ENCODE measurements at places on chromosomes 13 and 19.

DNA sequence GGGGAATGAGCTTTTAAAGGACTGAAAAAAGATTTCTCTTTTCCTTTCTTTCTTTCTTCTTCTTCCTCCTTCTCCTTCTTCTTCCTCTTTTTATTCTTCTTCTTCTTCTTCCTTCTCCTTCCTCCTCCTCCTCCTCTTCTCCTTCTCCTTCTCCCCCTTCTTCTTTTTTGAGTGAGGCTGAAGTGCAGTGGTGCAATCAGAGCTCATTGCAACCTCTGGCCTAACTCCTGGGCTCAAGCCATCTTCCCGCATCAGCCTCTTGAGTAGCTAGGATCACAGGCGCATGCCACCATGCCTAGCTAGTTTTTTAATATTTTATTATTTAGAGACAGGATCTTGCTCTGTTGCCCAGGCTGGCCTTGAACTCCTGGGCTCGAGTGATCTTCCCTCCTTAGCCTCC, 120.9 kb upstream of the KL start:
- no peak for DNase-seq

- peak; percentile 93 for DNase-seq
Observed at GRCh38 chr19:31214086-31214485, 135.2 kb downstream of the TSHZ3 start.

GRCh38 chr19:28956961-28957360, 256.0 kb downstream of the UQCRFS1 start:
- no peak for DNase-seq

DNA sequence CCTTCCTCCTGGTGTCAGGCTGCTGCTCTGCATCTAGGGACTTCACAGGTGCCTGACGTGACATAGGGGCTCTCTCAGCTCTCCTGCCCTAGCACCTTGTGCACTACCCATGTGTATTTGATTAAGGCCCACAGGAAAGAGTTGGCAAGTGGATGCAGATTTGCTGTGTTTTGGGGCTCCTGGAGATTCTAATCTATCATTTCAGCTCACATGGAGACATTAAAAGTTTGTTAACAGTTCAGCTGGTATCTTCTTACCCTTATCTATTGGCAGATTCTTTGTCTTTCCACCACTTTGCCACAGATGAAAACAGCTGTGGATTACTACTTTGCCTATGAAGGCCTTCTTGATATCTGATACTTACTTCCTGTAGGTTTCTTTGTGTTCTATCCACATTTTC, 41.9 kb downstream of the WASF3 start:
- no peak for DNase-seq

DNA sequence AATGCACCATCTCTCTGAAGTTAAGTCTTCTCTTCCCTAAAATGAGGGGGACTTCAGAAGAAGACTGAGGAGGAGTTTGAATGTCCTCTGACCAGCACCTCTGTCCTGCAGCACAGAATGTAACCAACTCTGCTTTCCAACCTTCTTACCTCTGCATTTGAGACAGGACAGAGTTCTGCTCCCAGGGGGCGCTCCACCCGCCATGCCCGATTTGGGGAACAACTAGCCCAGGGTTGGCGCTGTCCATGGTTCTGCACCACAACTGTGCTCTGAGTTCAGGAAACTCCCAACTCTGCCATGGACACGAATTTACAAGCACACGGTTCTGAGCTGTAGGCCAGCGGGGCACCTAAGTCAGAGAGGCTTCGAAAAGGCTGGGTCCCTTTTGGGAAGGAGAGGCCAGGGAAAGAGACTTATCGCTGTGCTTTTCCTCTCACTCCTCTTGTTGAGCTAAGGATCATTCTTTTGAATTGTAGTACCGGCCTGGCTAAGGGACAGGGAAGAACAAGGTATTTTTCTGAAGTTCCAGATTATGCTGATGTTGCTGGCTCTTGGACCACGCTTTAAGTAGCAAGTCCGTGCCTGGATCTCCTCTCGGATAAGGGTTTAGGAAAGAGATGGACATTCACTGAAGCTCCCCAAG, 22.2 kb downstream of the SIGLEC5 start:
- DNase-seq = peak; percentile 58

GRCh38 chr13:67408798-67409197, 178.7 kb upstream of the PCDH9 start:
- no peak for DNase-seq

- DNase-seq = no peak
Observed at GRCh38 chr19:48629599-48630295, 7.4 kb downstream of the DBP start.

DNA sequence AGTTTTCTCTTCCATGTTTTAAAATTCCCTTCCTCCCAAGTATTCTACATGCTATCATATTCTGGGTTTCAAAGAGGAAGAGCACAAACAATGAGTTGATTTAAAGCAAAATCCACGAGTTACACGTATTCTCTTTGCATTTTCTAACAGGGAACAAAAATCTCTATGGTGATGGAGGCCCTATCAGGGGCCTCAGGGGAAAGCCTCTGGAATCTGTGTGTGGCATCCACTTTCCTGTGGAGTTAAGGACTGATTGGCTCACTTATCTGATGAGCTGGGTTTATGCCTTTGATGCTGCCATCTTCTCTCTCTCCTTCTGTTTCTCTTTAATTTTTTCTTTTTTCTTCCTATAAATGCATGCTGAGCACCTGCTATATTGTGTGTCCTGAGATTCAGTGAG, 14.8 kb downstream of the OLFM4 start:
- no peak for DNase-seq

DNA sequence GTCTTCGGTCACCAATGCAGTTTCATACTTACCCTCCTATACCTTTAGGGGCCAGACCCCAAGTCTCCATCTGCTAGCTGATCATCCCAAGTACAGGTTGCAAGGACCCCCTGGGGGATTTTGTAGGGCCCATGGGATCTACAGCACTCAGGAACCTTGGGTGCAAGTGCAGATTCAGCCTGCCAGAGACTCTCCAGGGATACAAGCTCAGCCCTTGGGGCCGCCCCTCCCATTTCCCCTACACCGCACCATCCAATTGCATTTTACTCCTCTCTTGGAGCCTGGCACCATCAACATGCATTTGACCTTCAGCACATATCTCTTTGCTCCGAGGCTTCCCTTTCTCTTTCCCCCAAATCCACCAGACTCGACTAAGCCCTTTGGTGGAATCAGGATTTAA, 154.7 kb upstream of the ZNF536 start:
- no peak for DNase-seq

- no peak for DNase-seq
Observed at GRCh38 chr19:38921420-38922274, 8.9 kb downstream of the SARS2 start.

DNA sequence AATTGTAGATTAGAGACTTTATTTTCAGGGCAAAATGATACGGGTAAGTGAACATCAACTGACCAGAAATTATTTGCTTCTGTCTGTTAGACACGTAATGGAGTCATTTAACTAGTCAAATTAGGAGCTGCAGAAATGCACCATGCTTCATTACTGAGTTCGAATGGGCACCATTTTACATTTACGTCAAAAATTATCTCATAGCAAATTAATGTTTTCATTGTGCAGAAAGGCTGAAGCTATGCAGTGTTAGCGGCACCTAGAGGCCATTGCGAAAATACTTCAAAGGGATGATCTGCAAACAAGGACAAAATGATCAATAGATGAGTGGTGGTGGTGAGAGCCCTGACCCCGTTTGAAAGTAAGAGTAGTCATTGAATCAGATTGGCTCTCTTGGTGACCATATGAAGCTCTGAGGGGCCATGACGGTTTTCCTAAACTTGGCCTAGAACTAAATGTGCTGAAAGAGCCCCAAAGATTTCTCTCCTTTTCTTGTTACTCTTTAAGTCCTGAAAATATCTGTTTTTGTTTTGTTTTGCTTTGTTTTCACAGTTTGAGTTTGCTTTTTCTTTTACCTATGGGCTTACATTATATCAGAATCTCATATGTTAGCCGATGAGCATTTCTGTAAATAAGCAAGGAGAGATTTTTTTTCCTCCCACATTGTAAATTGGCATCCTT, 277.9 kb downstream of the ZNF536 start:
- DNase-seq = peak; percentile 40

- DNase-seq = no peak
Observed at GRCh38 chr19:3469638-3470499, 10.5 kb downstream of the SMIM24 start.

DNA sequence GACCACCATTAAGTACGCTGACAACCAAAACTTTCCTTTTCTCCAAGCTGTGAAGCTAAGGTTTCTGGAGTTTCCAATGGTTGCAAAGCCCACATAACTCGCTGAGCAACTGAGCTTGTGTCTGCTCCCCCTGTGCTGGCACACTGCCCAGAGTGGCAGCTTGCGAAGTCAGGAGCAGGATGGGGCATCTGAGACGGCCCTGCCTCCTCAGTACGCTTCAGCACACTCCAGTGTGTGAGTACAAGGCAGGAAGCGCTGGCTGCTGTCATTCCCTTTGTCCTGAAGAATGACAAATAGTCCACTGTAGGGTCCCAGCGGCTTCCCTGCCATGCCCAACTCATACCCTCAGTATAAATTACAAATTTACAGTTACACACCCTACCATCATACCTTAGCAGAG, 51.5 kb downstream of the SKA3 start:
- no peak for DNase-seq

DNA sequence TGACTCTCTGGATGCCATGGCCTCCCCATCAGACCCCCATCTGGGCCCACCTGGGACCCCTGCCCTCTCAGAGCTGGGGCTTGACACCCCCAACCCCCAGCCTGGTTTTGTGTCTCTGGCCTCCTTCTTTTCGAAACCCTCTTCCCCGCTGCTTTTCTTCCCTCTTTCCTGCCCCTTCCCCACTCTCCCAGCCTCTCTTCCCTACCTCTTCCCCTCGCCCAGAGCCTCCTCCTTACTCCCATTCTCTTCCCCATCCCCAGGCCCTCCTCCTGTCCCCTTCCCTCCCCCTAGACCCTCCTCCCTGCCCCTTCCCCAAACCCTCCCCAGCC, 2.1 kb downstream of the TNFSF9 start:
- no peak for DNase-seq

DNA sequence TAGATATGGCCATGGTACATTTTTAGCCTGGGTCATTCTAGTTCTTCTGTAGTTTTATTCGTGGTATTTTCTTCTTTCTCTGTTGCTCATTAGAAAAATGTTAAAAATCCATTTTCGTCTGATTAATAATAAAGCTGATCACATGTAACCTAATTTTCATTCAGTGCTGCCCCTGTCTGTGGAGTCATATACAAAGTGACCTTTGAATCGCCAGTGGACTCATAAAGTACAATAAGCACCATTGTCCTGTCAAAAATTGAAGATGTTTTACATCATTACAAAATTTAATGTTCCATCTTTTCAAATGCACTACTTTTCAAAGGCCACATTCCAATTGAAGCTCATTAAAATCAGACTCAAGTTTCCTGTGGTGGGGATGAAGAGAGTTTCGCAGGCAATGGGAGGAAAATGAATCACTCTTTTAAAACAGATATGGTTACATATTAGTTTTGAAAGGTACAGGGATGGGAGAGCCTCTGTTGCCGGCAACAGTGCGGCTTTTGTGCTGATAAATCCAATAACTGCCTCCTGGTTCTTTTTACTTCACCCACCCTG, 205.4 kb downstream of the ZNF536 start:
- DNase-seq = no peak

DNA sequence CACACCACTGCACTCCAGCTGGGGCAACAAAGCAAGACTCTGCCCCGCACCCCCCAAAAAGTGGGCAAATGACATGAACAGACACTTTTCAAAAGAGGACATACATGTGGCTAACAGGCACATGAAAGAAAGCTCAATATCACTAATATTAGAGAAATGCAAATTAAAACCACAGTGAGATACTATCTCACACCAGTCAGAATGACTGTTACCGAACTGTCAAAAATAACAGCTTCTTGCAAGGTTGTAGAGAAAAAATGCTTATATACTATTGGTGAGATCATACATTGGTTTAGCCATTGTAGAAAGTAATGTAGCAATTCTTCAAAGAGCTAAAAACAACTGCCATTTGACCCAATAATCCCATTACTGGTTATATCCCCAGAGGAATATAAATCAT, 99.5 kb upstream of the SPATA13 start:
- no peak for DNase-seq

- DNase-seq = peak; percentile 56
Observed at GRCh38 chr19:2014731-2015607, 545 bp downstream of the BTBD2 start.

Measured in H54 (cell line).